Fibroblast of skin of right quadriceps (primary cell): ENCODE measurements at places on chromosomes 4 and X.

- no peak for DNase-seq
These were observed 16.8 kb downstream of the CT47C1 start for GRCh38 chrX:119089619-119090018.

DNA sequence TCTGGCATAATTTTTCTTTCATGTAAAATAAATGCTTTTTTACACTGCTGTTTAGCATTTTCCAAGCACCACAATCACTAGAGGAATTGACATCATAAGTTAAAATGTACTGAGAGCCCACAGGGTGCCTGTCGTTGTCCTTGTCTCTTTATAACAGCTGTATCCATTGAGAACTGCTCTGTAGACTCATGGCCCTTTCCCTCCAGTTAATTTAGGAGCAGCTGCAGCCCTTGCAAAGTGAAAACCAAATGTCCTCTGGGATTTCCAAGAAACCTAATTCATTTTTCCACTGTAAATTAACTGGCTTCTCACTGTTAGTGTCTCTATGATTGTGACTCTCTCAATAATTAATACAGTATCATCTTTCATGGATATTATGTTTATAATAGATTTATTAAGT lies 185.9 kb downstream of the SLC4A4 start:
- DNase-seq: no peak

DNA sequence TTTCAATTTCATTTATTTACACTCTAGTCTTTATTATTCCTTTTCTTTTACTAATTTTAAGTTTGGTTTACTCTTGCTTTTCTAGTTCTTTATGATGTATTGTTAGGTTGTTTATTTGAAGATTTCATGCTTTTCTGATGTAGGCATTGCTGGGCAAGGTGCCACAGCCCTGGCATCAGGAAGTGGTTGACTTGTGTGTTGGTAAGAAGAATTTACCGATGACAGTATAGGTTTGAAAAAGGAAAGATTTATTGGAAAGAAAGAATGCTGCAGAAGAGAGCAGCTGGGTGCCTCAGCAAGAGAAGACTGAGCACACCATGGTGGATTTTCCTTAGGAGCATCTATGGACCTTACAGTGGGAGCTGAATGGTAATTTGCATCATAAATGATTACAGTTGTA lies 153.2 kb downstream of the KLF8 start:
- no peak for DNase-seq

- no peak for DNase-seq
These were observed 387.6 kb downstream of the PDHA2 start for GRCh38 chr4:96227515-96227914.

DNA sequence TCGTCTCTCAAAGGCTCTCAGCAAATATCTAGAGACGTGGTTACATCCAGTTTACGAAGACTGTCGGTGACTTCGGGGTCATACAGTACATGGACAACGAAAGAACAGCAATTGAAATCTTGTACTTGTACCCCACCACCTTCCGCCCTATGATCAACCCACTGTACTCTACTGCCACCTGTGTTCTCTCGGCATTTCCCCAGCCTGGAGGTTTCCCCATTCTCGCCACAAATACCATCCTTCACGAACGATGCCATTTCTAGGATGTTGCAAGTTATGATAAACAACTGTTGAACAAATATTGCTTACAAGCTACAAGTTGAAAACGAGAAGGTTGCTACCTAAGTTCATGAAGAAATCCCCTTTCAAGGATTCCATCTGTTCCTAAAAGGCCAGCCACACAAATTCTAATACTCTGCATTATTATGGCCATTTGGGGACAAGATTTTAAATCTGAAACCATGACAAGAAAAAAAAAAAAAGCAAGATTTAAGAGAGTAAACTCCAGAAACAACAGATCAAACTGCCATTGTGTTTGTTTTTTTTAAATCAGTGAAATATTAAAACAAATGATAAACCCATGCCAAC lies 1.6 kb downstream of the APBB2 start:
- peak; percentile 58 for DNase-seq

DNA sequence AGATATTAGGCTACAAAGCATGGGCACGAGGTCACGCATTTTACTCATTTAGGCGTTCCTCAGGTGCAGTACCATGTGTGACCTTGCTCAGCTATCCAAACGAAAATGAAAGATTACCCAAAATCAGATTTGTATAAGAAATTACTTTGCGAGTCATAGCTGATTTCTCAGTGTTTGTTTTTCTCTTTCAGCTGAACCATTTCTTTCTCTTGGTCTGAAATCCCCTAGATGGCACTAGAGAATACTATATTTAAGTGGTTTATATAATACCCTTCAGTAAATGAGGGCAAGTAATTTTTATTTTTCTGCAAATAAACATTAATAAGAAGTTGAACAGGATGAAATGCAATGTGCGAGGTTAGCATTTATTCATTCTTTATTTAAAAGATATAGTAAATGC lies 496.6 kb downstream of the STIM2 start:
- peak; percentile 26 for DNase-seq

DNA sequence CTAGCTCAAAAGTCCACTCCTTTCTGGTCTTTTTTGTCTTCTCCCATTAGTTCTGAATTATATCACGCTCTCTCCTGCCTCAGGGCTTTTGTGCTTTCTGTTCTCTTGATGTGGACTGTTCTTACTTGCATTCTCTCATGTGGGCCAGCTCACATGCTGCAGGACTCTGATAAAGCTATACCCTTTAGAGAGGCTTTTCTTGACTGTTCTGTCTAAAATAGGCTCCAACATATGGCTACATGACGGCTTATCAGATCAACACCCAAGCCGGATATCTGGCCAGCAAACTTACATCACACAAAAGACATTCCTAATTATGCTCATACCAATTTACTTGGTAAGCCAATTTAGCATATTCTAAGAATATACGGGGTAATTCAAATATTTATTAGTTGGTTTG lies 1494.5 kb downstream of the TECRL start:
- no peak for DNase-seq

DNA sequence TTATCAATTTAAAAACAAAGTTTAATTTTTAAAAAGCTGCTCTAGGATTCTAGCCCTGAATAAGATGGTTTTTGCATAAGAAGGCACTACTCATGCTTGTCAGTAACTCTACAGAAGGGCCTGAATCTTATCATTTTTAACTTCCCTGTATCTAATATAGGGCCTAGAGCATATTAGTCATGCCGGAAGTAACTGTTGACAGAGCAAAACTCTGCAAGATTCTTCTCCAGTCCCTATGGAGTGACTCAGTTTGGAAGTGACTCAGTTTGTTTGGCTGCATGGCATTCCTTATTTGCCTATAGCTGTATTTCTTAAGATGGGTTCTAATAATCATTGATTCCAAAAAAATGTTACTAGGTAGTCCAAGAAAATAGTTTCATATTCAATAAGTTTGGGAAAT lies 431.8 kb upstream of the HTR2C start:
- DNase-seq: peak; percentile 57

GRCh38 chr4:52019936-52020657 lies at the start of gene LRRC66:
TSS of gene LRRC66 (minus strand) at chr4:52020363. CDS start at chr4:52017613, 2,750 bp downstream.
- DNase-seq: no peak

DNA sequence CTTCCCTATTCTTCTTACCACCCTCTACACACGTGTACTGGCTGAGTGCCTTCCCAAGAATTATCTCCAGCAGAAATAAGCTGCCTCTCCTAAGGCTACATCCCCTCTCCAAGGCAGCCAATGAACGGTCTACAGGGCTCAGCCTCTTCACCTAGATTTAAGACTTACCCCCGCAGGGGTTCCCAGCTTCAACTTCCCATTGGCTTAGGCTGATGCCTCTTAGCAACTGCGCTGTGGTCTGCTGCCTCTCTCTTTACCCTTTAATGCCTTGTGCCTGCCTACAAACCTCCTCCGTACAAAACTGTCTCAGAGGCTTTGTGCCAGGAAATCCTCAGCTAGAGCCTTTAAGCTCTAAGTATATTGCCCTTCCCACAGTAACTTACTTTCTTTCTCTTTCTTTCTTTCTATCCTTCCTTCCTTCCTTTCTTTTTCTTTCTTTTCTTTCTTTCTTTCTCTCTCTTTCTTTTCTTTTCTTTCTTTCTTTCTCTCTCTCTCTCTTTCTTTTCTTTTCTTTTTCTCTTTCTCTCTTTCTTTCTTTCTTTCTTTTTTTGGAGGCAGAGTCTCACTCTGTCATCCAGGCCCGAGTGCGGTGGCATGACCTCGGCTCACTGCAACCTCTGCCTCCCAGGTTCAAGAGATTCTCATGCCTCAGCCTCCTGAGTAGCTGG lies 15.1 kb upstream of the PIGA start:
- no peak for DNase-seq

DNA sequence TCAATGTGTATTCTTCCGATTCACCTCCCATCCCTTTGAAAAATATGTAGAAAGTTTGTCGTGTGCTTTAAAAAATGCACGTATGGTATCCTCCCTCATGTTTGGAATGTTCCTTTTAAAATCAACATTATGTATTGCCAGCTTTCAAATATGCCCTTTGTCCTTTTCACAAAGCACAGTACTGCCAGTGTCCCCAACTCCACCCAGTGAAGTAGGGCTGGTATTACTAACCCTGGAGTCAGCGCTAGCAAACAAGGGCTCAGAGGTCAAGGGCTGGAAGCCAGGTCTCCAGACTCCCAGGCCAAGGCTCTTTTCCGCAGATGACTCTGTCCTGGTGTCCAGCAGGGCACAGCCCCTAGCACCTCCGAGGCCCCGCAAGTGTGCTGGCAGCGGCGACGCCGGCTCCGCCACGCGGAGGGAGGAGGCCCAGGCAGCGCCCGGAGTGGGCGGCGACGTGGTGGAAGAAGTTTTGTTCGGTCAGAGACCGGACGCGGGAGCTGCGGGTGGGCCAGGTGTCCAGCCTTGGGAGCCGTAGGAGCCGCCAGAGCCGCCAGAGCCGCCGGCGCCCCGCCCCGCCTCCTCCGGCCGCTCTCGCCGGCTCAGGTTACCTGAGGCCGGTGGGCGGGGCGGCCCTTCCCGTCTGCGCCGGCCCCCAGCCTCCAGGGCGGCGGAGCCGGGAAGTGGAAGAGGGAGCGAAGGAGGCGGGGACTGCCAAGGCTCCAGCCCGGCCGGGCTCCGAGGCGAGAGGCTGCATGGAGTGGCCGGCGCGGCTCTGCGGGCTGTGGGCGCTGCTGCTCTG lies at the start of gene IL13RA1:
Gene IL13RA1 (plus strand): TSS at position 720 of the 799 bp plus-strand sequence. CDS start 33 bp downstream, at position 753.
- DNase-seq: peak; percentile 84

DNA sequence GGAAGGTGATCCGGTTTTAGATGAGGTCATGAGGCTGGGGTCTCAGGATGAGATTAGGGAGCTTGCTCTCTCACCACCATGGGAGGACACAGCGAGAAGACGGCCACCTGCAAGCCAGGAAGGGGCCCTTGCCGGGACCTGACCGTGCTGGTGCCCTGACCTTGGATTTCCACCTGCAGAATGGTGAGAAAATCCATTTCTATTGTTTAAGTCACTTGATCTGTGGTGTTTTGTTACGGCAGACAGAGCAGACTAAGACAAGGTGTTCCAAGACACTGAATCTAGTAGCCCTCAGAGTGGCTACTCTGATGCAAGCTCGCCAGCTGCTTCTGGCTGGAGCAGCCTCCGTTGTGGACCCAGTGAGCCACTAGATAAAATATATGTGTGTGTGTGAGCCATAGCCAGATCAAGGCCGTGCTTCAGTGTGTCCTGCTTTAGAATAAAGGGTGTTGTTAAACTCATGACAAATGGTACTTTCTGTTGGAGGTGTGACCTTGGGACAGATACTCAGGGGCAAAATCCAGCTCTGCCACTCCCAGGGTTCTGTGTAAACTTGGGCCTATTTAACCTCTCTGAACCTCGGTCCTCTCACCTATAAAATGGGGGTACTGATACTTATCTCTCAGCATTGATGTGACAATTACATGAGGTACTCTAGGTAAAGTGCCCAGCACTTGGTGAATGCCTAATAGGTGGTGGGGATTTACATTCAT lies 67.9 kb upstream of the STX18 start:
- no peak for DNase-seq

DNA sequence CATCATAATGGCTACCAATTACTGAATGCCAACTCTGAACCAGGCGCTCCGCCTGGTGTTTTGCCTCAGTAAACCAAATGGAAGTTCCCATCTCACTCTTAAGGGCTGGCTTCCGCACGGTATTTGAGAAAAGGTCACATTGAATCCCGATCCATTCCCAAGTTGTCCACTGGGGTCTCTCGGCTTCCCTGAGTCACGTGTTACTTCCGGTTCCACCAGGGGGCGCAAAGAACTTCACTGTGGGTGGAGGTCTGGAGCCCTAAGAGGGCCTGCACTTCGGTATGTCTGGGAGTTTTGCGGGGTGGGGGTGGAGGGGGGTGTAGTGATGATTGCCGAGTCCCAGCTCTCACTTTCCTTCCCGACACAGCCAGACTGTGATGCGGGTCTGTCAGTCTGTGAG lies 13.4 kb upstream of the NHS start:
- DNase-seq: no peak

GRCh38 chr4:66160606-66161005 lies 490.3 kb upstream of the EPHA5 start:
- DNase-seq: peak; percentile 7

DNA sequence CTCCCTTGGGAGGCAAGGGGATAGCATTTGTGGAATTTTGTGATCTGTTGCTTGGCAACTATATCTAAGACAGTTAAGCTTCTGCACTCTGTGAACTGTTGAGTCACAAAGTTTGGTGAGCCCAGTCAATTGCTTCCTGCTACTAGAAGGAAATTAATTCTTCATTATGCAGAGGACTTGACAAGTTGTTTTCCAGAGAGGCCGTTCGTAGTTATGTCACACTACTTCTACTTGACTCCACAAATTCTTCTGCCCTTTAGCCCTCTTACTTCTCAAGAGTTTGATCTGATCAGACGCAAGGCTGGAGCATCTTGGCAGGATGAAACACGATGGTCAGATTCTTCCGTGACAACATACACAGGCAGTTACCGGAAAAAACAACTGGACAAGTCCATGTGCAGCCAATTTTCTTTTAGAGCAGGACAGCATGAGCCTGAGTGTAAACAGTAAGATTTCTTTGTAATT lies at the start of gene C4orf51:
Gene C4orf51 (plus strand): TSS at position 156 of the 465 bp plus-strand sequence. CDS start 58 bp downstream, at position 214.
- DNase-seq: peak; percentile 57

GRCh38 chr4:167883266-167883665 lies 209.1 kb upstream of the ANXA10 start:
- DNase-seq: peak; percentile 73

GRCh38 chr4:81257021-81257420 lies 42.0 kb upstream of the PRKG2 start:
- DNase-seq: peak; percentile 78

DNA sequence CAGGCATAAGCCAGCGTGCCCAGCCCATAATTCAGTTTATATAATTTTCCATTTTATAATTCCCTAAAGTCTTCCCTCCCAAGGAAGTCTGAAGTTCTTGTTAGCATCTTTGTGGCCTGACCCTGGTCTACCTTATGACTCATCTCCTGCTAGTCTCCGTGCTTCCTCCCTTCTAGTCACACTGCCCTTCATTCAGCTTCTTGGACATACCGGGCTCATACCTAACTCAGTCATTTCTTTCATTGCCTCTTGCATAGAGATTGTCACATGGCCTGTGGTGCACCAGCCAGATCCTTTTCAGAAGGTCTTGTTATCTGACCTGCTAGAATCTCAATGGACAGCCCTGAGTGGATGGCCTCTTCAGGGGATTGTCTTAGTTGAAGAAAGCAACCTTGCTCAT lies 22.8 kb upstream of the MAML3 start:
- peak; percentile 50 for DNase-seq

- DNase-seq: no peak
These were observed 1070.1 kb downstream of the STPG2 start for GRCh38 chr4:97073194-97073593.

- no peak for DNase-seq
These were observed 26.7 kb upstream of the PLAC1 start for GRCh38 chrX:134684956-134685355.
